ENCODE measurements at places on chromosomes 6 and 20.

GRCh38 chr6:145948328-145948727, 15.8 kb downstream of the SHPRH start:
- DNase-seq = peak; percentile 54

DNA sequence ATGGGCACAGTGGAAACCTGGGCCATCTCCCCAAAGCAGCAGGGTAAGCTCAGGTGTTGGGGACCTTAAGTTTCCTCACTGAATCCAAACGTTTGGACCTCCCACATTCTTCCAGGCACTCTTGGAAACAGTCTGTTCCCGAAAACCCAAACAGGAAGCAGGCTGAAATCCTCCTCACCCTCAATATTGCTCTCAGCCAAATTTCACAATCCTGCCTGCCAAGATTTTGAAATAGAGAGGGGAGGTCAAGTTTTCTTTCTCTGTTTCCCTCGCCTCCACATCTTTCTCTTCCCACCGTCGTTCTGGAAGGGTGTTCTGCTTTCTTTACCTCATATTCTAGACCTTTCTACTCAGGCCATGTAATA, 392.0 kb upstream of the SASH1 start:
- peak; percentile 72 for DNase-seq

- DNase-seq = no peak
Observed at GRCh38 chr20:22825546-22825945, 209.6 kb upstream of the SSTR4 start.

- no peak for DNase-seq
Observed at GRCh38 chr6:117910549-117910948, 3.5 kb downstream of the SLC35F1 start.

- no peak for DNase-seq
Observed at GRCh38 chr6:100665041-100665380, 200.3 kb upstream of the SIM1 start.

GRCh38 chr6:145733207-145733606, 2.1 kb downstream of the EPM2A start:
- peak; percentile 9 for DNase-seq

DNA sequence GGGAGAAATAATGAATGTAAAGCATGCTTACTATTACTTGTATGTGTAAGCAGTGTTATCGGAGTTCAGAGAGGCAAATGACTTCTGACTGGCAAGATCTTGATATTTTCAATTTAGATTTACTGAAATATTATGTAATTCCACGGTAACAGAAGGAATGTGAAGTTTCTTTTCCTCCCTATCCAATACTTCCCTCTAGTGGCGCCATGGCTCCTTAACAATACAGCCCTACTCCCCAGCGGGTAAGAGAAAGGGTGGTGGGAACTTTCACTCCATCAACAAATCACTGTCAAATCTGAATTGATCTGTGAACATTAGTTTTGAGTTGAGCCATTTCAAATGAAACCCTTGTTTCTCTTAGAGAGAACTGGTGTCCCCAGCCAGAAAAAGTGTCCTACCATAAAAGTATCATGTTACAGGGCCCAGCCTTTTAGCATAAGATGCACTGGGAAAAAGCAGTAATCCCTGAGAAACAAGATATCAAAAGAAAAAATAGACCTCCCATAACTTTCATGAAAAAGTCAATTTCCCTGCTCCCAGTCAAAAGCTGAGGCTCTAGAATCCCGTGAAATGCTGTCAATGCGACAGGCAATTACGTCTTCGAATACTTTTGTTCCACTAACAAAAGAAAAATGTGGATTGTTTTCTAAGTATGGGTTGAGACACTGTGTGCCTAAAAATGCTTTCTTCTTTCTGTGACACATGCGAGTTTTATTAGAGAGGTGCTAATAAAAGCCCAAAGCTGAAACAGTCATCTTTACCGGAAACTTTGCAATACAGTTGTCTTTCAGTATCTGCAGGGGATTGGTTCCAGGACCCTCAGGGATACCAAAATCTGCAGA, 12.9 kb downstream of the COX7A2 start:
- DNase-seq = peak; percentile 68

DNA sequence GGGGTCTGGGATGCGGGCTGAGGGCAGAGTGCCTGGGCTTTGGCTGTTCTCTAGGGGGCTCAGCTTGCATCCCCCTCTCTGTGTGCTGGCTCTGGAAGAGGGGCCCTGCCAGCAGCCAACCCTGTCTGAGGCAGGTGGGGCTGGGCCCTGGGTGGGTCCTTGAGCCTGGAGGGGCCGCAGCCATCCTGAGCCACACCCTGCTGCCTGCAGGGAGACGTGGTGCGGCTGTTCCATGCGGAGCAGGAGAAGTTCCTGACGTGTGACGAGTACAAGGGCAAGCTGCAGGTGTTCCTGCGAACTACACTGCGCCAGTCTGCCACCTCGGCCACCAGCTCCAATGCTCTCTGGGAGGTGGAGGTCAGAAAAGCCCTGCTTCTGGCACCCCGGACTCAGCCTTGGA, 41.2 kb downstream of the ITPR3 start:
- no peak for DNase-seq

DNA sequence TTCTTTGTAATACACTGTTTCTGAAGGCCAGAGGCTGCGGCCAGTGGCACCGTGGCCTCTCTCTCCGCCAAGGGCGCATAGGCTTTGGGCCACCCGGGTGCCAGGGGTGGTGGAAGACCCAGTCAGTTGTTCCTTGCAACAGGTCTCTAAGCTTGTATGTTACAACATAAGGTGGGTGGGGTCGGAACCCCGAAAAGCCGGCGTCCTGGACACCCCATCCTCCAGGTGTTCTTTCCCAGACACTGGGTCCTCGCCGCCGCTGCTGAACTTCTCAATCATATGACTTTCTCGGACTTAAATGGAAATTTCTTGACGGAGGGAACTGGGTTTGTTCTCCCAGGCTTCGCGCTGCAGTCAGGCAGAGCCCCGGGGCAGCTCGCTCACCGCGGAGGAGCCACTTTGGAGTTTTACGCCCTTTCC, 983 bp upstream of the KCNQ5 start:
- DNase-seq = no peak

DNA sequence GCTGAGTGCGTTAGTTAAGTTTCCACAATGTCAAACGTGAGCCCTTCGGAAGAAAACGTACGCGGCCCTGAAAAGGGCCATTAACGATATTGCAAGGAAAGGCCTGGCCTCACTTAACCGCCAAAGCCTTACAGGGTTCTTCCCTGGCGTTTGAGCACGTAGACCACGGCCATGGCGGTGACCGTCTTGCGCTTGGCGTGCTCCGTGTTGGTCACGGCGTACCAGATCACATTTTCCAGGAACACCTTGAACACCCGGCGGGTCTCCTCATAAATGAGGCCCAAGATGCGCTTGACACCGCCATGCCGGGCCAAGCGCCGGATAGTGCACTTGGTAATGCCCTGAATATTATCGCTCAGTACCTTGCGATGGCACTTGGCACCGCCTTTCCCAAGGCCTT, 118.4 kb upstream of the BTN3A2 start:
- no peak for DNase-seq

DNA sequence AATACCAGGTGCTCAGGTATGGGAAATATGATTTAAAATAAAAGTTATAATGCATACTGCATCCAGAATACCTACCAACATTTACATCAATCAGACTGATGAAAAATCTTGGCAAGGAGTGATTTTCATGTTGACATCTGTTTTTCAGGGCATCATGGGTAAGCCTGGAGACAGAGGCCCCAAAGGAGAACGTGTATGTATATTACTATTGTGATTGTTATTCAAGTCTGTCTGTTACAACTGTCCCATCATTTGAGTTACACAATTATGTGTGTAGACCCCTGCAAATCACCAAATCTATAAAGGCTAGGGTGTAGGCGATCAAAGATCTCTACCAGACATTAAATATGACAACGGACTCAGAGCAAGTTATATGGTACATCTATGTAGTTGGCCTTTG, 118.2 kb downstream of the COL9A1 start:
- DNase-seq = no peak

GRCh38 chr20:23298155-23298554, 52.4 kb upstream of the NXT1 start:
- no peak for DNase-seq

GRCh38 chr6:46381057-46381456, 110.2 kb downstream of the RCAN2 start:
- no peak for DNase-seq

- DNase-seq = no peak
Observed at GRCh38 chr6:46888578-46888977, 33.2 kb downstream of the ADGRF5 start.

DNA sequence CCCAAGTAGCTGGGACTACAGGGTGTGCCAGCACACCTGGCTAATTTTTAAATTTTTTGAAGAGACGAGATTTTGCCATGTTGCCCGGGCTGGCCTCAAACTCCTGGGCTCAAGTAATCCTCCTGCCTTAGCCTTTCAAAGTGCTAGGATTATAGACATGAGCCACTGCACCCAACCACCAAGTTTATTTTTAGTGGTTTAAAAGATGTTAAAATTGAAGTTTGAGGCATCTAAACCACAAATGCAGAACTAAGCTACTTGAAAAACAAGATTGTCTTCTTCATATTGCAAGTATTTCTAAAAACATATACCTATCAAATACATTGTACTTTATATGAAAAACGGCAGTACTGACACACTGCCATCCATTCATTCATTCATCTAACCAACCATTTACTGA, 31.6 kb downstream of the WASF1 start:
- DNase-seq = no peak

GRCh38 chr20:45631184-45631583, at the start of gene WFDC9:
TSS of gene WFDC9 (minus strand) at chr20:45631284. CDS start at chr20:45610181, 21,103 bp downstream.
- no peak for DNase-seq

- DNase-seq = no peak
Observed at GRCh38 chr20:13024596-13024995, 15.8 kb downstream of the SPTLC3 start.

DNA sequence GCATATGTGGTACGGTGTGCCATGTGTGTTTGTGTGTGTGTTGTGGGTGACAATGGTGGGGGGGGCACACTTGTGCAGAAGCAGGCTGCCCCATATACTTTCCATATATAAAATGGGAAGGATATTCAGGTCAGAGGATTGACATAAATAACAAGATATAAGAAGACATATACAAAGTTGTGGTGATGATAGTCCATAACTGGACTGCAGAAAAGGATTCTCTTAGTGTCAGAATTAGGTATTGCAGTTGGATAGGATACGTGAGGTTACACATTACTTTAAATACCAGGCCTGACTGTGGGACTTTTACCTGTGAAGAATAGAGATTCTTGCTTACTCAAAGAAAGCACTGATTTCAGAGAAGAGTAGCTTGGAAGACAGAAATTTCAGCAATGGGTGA, 1260.3 kb downstream of the EPHA7 start:
- DNase-seq = no peak

DNA sequence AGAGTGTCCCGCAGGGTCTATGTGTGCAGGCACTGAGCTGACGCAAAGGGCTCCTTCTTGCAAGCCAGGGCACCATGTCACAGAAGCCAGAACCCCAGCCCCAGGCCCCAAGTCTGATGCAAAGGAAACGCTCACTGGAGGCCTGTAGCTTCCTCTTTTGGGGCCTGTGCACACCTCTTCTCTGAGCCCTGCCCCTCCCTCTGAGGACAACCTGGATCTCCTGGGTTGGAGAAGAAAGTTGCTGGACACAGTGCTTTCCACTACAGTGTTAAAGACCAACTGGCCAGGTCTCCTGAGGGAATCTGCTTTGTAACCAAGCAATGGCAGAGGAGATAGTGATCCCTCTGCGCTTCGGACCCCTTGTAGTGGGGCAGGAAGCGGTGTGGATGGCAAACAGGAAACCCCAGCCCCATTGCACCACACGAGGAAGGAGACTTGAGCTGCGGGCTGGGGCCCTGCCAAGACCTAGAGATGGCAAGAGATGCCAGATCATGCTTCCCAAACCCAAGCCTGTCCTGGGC, 90.0 kb downstream of the PRND start:
- no peak for DNase-seq

- DNase-seq = no peak
Observed at GRCh38 chr6:96742702-96743101, 94.6 kb downstream of the GPR63 start.

DNA sequence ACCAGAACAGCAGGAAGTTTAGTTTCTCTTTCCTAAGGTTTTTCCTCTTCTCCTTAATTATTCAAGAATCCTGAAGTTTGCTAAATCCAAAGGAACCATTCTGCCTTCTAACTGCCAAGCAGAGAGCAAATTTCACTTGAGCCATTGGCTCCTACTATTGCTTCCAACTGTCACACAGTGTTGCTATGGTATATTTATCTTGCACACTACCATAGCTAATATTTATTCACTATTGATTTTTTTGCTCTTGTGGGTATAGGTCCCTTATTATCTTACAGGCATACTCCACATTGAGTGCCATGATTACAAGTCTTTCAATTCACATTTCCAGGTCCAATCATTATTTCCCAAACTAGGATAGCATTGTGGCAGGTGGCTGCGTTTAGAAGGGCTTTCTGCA, 266.7 kb upstream of the FLRT3 start:
- DNase-seq = no peak

GRCh38 chr6:34556031-34556471, at the start of gene SPDEF:
TSS of gene SPDEF (minus strand) at chr6:34556329. CDS start at chr6:34544455, 11,874 bp downstream.
- no peak for DNase-seq

GRCh38 chr6:25103603-25104002, 167.8 kb upstream of the RIPOR2 start:
- no peak for DNase-seq

- no peak for DNase-seq
Observed at GRCh38 chr6:89239338-89239737, 22.2 kb upstream of the GABRR1 start.

DNA sequence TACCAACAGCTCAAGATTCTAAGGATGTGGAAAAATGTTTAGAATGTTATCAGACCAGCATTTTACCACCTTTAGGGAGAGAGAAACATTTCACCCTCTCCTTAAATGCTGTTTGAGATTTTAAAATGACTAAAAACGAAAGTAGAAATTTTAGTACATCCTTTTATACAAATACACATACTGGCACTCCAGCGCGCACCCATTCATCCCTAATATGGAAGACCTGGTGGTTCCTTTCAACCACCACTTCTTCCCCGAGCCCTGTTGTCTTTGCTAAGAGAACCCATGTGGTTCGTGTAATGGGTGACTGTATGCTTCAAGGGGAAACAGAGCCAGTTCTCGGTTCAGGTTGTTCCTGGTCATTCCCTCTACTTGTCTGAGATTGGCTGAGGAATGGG, 21.3 kb downstream of the SPATA2 start:
- DNase-seq = no peak
